Motor neuron (in vitro differentiated cells): ENCODE measurements at places on chromosomes 1 and 21. TPM values are rescaled to one million over a fixed set of nuclear protein-coding genes. Genes with fewer than 3 reads are reported as not detected.

The MATN1 gene
- total RNA-seq, result 0.56 and 0.65 TPM in 2 replicates

The NKAIN1 gene
- total RNA-seq, result 60.2 and 61.7 TPM in 2 replicates

GRCh38 chr1:8662380-8663072, 154.9 kb downstream of the RERE start:
- ATAC-seq, result no peak

DNA sequence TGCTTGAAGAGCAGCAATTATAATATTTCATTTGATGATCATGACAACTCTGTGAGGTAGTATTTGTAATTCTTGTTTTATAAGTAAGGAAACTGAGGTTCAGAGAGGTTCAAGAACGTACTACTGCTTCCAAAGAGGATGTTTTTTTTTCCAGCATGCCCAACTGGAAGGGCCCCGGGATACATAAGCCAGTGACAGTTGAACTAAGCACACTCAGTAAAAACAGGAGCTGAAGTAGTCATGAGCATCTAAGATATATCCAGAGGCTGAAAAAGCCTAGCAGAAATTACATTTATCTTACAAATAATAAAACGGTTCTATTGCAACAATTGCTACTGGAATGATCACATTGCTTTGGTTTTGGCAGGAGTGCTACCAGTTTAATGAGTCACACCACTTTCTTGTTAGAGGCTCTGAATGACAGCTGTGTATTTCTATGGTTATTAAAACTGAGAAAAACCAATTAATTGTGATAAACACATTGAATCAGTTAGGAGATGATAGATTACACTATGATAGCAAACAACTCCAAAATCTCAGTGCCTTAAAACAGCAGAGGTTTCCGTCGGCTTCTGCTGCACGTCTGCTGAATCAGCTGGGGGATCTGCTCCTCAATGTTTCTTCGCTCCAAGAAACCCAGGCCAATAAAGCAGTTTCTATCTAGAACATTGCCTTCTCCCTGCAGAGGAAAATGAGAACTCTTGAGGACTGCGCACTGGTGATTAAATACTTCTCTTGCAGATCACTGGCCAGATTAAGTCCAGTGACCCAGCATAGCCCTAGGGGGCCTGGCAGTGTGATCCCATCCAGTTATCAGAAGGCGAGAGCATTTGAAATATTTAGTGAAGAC, 522.7 kb downstream of the PLPP3 start:
- ATAC-seq, result no peak

DNA sequence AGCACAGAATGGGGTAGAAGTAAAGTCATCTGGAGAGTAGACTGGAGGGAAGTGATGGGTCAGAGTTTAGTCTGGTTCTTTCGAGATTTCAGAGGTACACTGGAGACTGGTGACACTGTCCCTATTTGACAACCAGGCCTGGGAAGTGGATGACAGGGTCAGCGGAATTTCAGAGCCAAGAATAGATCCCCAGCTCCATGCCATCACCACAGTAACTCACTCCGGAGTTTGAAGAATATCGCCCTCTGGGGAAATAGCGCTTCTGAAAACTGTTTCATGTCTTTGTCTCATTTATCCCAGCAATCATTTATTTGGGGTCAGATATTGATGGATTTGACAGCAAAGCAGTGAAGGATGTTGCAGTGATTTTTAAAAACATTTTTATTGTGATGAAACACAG, 7.6 kb upstream of the NFASC start:
- no peak for ATAC-seq

The KCNT2 gene
- 0.24 and 0.45 TPM in 2 replicates for total RNA-seq

DNA sequence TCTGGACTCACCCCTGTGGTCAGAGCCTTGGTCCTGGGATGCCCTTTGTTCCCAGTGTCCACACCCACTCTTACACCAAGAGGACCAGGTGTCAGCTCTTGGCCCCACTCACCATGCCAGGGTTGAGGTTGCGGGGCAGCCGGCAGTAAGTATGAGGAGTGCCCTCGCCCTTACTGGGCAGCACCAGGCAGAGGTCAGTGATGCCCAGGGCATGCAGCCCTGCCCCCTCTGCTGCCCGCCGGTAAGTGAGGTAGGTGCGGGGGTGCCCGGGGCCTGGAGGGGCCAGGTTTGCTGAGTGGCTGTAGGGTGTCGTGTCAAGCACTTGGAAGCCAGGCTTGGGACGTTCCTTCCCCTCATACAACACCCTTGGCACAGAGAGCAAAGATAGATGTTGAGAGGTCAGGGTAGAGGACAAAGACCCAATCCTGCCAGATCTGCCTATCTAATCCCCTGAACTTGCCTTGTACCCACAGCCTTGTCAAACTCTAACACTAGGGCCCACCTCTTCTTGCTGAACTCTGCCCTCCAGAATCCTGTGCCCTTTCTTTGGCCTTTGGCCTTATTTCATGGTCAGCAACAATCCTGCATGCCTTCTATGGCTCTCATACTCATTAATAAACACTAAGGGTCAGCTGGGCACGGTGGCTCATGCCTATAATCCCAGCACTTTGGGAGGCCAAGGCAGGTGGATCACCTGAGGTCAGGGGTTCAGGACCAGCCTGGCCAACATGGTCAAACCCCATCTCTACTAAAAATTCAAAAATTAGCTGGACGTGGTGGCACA, 3.6 kb downstream of the DENND4B start:
- ATAC-seq, result no peak

The CELA3A gene
- not detected in 2 replicates for total RNA-seq

DNA sequence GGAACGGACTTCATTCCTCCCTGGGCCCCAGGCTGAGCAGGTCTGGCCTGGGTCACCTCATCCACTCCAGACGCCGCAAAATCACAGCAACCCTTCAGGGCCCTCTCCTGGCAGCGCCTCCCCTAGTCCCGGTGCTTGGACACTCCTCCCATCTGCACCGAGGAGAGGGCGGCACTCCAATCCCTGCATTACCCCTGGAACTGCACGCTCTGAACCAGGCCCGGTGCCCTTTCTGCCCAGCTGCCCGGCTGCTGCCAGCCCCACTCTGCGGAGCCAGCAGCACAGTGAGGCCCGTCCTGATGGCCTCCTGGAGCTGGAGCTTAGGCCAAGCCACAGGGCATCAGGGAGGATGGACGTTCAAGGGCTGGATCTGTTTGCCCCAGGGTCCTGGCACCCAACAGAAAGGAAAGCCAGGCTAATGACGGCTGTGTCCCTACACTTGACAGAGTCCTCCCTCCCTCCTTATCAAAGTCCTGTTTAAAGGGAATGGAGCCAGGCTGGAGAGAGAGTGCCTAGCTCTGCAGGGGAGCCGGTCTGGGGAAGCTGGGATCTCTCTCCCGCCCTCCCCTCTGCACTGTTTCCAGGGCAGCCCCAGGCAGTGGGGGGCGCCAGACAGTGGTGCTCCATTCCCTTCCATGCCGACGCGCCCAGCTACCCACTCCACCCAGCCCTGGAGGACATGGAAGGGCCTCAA, 12.7 kb downstream of the COL6A2 start:
- no peak for ATAC-seq

The RCSD1 gene
- 0.42 TPM in 1 of 2 replicates, not detected in the other for total RNA-seq

- no peak for ATAC-seq
Measured at GRCh38 chr1:219826290-219826689, 102.1 kb downstream of the SLC30A10 start.

GRCh38 chr1:177505905-177506590, 335.3 kb downstream of the BRINP2 start:
- ATAC-seq, result no peak

GRCh38 chr1:222926566-222926965, 111.7 kb downstream of the DISP1 start:
- peak; percentile 87 for ATAC-seq

GRCh38 chr1:94543893-94544635, 2.5 kb upstream of the F3 start:
- ATAC-seq, result no peak

The CORT gene
- 1.3 and 1.4 TPM in 2 replicates for total RNA-seq

The TAL1 gene
- total RNA-seq, result 7.6 and 10.5 TPM in 2 replicates

DNA sequence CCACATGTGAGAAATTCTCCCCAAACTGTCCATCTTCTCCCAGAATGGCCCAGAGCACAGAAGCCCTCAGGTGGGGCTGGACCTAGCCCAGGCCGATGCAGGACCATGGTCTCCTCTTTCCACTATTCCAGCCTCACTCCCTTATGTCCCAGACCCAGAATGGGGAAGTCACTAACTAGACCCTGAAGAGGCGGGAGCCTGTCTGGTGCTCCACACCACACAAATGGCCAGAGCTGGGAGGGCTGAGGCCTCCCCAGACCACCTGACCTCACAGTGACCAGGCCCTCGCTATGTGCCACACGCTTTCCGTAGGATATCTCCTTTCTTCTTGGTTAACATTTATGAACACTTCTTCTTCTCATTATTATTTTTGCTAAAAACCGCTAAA, 54.9 kb upstream of the EDN2 start:
- ATAC-seq, result no peak

- no peak for ATAC-seq
Measured at GRCh38 chr1:54255026-54255702, 55.2 kb downstream of the MRPL37 start.
